H54 (cell line): ENCODE measurements at places on chromosomes 1 and 21.
A peak's percentile ranks its signal among the peaks of the same experiment; 100 is the strongest.

GRCh38 chr1:113976609-113977278 lies 2.5 kb upstream of the OLFML3 start:
- DNase-seq: no peak

- peak; percentile 15 for DNase-seq
Observed at GRCh38 chr1:185439727-185440415, 122.8 kb upstream of the IVNS1ABP start.

GRCh38 chr1:229657993-229658755 lies 32.1 kb downstream of the URB2 start:
- no peak for DNase-seq

GRCh38 chr1:33905241-33905640 lies 41.4 kb downstream of the HMGB4 start:
- DNase-seq: no peak

- DNase-seq: peak; percentile 5
Observed at GRCh38 chr21:16534408-16535101, 804.8 kb downstream of the USP25 start.

- no peak for DNase-seq
Observed at GRCh38 chr1:31410871-31411270, 2.1 kb upstream of the SERINC2 start.

- DNase-seq: no peak
Observed at GRCh38 chr1:99527078-99527477, 118.8 kb upstream of the PALMD start.

DNA sequence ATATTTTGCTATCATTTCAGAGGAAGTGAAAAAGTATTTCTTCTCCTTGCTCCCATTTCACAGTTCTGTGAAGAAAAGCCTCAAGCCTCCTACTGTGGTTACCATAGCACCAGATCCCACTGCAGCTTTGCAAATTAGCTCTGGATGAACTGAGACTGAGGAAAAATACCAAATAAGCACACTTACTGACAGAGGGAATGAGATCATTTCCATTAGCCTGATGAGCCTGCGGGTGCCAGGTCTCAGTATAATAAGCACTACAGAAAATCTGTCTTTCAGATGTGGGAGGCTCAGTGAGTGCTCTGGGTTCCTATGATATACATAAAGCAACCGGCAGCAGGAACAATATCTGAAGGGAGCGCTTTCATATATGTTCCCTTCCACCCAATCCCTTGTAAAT lies 21.4 kb downstream of the XKR8 start:
- no peak for DNase-seq
